ENCODE measurements at places on chromosomes 7 and 10. TPM values are rescaled to one million over a fixed set of nuclear protein-coding genes. Genes with fewer than 3 reads are reported as not detected.

Gene PON1
- total RNA-seq, result 1.0 TPM

Gene C10orf143
- total RNA-seq, result 1.1 TPM

Gene AQP1
- total RNA-seq, result 0.40 TPM

Gene LDB3
- 0.06 TPM for total RNA-seq

Gene ELMO1
- 1.6 TPM for total RNA-seq

Gene PRTFDC1
- 22.2 TPM for total RNA-seq

Gene JMJD1C
- total RNA-seq, result 26.5 TPM

Gene TMEM139
- total RNA-seq, result 1.3 TPM

Gene ZNF117
- total RNA-seq, result 0.12 TPM

Gene PON3
- total RNA-seq, result 45.3 TPM

Gene CLDN12
- 16.8 TPM for total RNA-seq

Gene CLCN1
- not detected for total RNA-seq

Gene PLA2G12B
- not detected for total RNA-seq

Gene FEZF1
- total RNA-seq, result not detected

Measured in A549 treated with ZK216348 at 1 μM for 4 hours (cell line).